ENCODE measurements at places on chromosomes 2 and 18. TPM values are rescaled to one million over a fixed set of nuclear protein-coding genes. Genes with fewer than 3 reads are reported as not detected.

Gene DBI
- total RNA-seq: 257 TPM

Gene DUSP19
- 3.6 TPM for total RNA-seq

Gene PMS1
- total RNA-seq: 38.1 TPM

Gene POLE4
- 101 TPM for total RNA-seq

DNA sequence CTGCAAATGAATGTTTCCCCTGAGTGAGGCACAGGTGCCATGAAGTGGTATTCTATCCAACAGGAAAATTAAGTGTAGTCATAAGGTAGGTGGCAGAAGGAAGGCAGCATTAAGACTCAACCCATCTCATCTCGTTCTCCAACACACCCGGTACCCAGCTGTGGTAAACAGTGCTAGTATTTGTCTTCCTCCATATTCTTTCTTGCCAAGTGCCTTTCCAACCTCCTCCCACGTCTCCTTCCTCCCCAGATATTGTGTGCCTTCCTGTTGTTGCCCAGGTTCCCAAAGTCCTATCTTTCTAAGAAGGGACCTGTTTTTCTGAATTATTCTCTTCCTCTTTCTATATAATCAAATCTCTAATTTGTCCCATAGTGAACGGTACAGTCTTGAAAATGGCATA is 83.5 kb downstream of the CRIM1 start:
- DNase-seq: no peak

GRCh38 chr2:125405816-125406215 is 1250.1 kb upstream of the GYPC start:
- no peak for DNase-seq

GRCh38 chr18:10229458-10229857 is 225.0 kb upstream of the APCDD1 start:
- DNase-seq: no peak

DNA sequence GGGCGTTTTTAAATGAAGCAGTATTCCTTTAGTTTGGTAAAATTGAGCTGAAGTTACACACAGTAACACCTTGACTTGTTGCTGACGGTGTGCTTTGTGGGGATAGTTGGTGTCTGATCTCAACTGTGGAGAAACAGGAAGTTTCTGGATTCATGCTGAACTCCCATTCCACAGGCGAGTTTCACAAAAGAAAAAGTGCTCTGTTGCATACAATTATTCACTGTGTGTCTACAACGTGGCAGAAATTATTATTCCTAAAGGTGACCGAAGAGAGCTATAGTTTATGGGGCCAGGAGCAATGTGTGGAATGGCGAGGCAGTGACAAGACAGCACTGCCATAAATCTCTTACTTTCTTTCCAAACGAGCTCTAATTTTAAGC is 463 bp upstream of the CABYR start:
- no peak for DNase-seq

DNA sequence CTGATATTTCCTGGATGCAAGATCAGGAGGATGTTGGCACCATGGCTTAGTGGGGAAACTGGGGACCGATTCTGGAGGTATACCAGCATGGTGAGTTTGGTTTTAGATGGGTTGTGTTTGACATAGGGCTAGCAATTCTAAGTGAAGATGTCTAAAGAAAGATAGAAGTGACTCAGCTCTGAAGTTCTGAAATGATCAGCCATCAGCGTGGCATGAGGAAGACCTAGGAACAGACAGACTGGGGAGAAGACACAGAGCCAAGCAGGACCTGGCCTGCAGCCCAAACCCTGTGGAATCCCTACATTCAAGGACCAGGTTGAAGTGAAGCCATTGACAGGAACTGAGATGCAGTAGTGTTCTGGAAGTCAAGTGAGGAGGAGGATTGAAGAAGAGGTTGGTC is 39.8 kb downstream of the HRH4 start:
- DNase-seq: no peak

DNA sequence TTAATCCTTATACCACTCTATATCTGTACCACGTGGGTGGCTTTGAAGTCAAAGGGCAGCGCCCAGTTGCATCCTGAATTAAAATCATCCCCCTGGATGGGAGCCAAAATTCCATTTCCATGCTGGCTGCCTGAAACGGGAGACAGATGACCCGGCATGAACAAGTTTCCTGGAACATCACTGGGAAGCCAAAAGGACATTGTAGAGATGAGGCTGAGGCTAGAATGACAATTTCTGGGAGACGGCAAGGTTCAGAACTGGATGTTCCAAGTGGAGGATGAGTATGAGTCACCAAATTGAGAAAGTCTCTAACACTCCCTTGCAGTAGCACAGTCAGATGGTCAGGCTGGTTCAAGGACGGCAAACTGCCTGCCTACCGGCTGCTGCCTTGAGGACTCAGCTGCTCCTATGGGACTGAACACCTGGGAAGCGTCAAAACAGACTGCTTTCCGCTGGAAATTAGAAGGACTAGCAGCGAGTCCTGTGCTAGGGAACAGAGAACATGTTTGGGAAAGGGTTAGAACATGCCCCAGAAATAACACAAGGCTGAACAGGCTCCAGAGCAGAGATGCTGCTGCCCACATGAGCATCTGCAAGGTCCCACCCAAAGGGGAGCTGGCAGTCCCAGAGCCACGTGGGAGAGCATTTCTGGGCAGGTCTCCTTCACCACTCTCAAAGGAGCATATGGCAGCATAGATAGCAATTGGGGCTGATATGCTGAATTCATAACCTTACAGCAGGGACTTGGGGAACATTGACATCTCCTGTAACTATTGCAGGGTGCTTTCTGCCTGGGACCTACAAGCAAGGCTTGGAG is 32.0 kb downstream of the YPEL5 start:
- no peak for DNase-seq

- no peak for DNase-seq
Observed at GRCh38 chr2:62055724-62056336, 140.1 kb upstream of the B3GNT2 start.

DNA sequence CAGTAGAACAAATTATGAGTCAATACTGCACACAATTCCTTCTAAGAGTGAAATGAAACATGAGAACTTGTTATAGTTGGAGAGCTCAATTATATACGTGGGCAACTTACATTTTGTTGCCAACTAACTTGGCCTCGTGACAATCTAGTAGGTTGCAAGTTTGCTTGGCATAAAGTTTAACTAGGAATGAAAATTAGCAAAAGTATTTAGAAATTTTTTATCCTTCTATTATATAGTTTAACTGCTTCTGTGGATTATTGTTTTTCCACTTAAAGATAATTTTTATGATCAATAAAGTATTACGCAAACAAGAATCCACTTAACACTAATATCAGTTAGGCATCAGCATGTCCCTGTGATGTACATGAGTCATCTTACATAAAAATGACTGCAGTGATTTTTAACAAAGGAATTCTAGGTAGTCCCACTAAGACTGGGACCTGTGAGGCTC is 41.1 kb downstream of the FAM124B start:
- no peak for DNase-seq

Measured in Caco-2 (cell line).